ENCODE measurements at places on chromosomes 5 and 9.

DNA sequence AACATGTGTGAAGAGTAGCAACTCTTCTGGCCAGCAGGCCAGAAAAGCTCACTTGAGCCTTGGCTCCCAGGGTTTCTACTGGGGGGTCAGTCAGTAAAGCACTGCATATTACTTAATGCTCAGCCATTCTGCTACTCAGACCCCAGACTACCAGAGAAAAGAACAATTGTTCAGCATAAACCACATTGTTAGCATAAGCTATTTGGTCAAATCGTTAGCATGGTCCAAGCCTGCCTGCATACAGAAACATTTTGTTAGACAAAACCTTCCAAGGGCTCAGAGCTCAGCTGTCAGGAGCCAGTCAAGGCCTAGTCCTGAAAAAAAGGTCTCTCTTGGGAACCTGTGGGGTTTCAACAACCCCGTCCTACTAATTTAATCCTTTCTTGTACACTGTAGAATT is 449.3 kb downstream of the PRR16 start:
- no peak for DNase-seq

DNA sequence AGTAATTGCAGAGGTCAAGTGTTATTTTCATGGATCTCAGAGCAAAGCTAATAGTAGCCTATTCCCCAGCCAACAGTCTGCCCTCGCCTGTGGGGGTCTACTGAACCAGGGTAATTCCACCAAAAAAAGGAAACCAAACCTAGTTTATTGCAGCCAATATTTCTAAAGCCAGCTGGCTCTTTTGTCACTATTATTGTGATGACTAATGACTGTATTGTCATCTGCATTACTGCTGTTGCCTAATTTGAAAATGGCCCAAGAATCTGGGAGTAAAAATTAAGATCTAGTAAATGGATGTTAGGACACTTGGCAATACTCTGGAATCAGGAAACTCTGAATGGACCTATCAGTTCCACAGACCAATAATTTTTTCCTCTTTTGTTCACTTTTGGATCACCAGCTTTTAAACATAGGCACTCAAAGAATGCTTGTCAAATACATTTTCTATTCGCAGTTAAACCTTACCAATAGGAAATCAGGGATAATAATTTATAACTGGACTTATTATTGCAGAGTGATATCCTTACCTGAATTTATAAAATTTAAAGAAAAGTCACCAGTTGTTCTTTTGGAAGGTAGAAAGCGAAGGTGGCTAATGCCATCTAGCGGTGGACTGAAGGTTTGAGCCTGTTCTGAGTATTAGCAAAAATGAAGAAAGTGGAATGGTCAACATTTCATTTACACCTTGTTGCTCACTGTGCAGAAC is 69.2 kb downstream of the SYK start:
- DNase-seq, result peak; percentile 50

- no peak for DNase-seq
These were observed 32.1 kb upstream of the TCF7 start for GRCh38 chr5:134082264-134082992.

GRCh38 chr5:14959399-14960119 is 88.0 kb upstream of the ANKH start:
- DNase-seq, result no peak
